ENCODE measurements at places on chromosomes 6 and 20.

DNA sequence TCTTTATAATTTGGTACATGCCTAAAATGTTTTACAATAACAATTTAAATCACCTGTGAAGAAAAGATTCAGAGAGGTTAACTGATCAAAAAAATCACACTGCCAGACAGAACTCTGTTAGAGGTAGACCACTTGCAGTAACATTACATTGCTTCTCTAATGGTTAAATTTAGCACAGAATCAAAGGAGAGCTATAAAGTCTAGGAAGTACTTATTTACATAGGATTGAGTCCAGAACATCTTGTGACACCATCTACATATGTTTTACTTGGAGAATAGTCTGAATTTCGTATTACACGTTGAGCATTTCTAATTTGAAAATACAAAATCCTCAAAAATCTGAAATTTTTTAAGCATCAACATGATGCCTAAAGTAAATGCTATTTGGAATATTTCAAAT is 17.2 kb upstream of the TBC1D20 start:
- DNase-seq, result no peak

- DNase-seq, result no peak
Observed at GRCh38 chr6:132167929-132168892, 217.0 kb upstream of the CCN2 start.

DNA sequence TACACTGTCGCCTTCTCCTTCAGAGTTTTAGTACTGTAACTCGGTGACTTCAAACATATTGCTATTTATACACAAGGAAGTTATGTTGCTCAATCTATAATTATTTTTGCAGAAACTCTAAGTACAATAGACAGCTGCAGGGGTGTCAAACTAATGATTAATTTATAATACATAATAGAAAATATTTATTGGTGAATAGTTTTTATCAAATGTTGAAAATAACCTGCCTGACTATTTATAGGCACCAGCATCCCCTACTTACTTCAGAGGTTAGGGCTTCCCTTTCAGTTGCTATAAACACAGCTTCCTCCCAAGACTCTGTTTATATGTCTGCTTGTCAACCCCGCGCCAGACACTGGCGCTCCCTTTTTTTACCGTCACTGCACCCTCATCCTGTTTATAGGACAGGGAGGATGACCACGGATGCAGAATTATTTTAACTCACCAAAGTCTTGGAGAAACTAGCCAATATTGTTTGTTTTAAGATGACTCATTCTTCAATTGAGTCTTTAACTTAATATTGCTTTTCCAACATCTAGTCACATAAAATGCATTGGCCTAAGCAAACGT is 225.0 kb downstream of the ALDH8A1 start:
- DNase-seq, result no peak

DNA sequence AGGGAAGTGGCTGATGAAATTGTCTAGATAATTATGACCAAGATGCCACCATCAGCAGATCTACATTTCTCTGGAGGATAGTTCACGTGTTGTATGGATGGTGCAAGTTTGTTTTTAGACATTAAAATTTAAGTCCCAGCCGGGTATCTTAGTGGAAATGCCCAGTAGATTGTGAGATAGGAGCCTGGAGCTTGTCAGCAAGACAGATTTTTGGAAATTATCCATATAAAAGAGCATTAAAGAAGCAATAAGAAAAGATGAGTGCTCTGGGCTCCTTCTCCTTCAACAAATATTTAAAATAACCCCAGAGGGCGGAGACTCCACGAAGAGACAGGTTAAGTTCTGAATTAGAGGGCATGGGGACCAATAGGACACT is 47.6 kb upstream of the SMLR1 start:
- DNase-seq, result no peak

- no peak for DNase-seq
Observed at GRCh38 chr6:56853541-56853940, 101.4 kb upstream of the BEND6 start.

- no peak for DNase-seq
Observed at GRCh38 chr6:7157752-7158616, 50.2 kb downstream of the RREB1 start.

DNA sequence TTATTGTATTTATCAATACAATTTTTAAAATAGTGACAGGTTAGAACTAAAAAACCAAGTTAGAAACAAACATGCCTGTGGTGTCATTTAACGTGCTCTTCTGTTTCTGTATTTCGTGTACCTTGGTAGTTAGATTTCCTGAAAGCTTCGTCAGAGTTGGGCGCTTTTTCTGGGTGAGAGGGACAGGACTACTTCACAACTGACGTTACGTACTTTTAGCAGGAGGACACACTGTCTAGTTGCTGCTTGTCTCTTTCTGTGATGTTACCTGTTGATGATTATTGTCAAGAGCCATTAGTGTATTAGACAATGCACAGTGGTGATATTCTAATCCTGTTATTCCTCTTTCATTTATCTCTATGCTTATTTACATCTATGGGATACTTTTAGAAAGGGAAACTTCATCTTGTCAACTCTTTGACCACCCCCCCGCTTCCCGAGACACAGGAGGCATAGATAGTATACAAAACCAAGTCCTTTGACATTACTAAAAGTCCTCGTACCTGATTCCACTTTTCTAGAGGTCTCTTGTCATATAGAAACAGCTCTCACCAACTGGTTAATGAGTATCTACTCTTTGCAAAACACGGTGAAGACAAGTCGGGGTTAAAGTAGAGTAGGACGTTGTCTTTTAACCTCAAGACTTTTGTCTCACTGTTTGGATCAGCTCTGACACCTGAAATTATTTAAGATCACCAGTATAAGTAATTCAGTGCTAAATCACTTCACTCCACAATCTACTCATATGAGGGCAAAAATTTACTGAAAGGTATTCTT is 96.3 kb downstream of the LYRM2 start:
- no peak for DNase-seq

DNA sequence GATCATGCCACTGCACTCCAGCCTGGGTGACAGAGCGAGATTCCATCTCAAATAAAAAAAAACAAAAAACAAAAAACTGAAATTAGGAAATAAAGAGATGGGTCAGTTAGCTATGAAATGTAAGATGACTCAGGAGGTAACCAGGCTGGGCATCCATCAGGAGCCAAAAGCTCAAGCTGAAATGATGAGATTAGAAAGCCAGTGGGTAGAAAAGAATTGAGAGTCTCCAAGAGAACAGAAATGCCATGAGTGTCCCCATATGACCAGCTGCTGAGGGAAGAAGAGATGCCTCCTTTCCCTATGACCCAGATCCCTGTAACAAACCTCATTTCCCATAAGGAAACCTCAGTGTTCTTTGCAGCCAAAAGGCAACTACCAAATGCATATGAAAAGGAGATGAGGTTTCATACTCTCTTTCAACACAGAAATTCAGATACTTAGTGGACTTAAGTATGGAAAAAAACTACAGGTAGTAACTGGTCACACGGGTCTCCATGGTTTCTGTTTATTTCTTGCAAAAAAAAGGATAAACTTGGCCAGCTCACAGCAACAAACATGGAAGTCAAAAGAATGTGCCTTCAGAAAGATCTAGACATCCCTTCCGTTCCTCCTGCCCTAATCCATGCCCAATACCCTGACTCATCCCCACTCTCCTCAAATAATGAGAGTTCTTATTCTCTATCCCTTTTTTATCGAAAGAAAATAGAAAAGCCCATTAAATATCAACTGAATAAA is 8.1 kb downstream of the ARHGAP18 start:
- DNase-seq, result no peak

DNA sequence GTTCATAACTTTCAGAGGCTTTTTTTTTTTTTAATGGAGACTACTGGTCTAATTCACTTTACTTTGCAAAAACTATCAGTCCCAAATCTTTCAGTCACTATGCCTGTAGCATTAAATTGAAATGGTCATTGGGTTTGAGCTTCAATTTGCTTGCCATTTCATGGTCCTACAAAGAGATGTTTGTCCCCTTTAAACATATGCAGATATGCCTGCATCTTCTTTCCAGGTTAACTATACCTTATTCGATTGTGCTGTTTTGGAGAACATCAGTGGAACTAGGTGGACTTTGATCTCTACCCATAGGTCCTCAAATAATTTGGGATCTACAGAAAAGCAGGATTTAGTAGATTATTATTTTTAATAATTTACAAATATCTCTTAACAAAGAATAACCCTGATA is 4.6 kb downstream of the POU3F2 start:
- DNase-seq, result no peak

DNA sequence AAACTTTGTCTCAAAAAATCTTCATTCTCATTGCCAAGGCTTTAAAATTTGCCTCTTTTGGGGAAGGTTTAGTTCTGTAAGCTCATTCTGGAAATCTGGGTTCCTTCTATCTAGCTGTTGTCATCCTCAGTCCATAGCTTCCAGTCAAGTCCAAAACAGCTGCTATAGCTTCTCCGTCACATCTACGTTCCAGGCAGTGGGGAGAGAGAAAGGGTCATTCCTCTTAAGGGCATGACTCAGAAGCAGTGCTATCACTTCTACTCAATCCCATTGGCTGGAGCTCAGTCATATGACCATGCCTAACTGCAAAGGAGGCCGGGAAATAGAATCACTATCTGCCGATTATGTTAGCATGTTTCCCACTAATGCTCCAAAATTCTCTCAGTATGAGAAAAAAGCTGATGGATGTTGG is 141.4 kb upstream of the PTPN1 start:
- DNase-seq, result no peak

DNA sequence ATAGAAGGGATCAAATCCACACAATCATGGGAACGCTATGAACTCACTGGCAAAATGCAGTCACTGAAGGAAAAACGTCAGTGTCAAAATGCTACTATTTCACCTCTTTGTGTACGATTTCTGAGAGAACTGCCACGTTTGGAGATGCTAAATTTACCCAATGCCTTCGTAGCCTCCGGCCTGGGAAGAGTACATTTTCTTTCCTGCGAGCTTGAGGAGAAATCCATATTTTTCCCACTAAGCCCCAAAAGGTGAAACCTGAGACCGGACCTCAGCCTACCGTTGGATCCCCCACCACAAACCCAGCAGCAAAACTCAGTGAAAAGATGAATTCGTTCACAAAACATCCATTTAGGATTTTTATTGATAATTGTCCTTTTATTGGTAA is 131.7 kb downstream of the GPX5 start:
- no peak for DNase-seq

DNA sequence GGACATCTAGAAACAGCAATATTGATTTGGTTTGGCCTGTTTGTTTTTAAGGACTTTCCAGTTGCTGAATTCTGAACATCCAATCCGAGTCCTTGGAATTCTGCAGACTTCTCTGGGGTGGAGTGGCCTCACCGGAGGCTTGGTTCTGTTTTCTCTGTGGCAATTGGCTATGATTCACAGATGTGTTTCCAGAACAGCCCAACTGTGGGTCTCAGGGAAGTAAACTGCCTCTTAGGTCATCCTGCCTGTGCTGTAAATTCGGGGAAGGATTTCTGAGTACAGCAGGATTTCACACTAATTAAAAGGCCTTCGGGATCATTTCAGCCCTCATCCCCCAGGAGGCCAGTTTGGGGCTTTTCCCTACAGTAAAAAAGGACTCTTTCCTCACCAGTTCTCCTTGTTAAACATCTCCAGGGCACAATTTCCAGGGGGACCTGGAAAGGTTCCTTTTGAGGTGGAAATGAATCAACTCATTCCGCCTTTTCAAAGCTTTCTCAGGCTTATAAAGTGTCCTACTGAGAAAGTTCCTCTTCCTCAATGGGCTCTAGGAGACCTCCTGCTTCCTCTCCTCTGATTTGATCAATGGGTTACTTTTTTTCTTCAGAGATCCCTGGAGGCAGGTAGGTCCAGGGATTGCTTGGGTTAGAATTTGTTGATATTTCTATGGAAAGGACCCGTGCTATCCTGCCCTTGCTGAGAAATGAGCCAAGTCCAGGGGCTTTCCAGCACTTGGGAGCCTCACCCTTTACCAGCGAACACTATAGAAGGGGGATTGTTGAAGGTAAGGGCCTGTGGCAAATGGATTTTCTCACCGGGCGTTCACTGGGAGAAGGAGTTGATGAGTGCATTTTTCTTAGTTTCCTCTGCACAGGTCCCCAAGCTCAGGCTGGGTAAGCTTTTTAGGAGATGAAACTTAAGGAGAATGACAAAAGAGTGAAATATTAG is 114.6 kb downstream of the CLIC5 start:
- DNase-seq, result no peak

DNA sequence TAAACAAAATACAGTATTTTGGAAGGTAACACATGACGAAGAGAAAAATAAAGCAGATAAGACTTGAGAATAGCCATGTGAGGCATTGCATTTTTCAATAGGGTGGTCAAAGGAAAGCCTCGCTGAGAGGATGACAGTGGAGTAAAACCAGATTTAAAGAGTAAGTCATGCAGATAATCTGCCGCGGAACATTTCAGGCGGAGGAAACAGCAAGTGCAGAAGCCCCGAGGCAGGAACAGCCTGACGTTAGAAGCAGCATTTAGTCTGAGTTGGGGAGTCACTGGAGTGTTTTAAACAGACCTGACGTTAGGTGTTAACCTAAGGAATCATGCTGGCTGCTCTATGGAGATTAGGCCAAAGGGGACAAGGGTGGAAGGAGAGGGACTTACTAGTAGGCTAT is 65.0 kb upstream of the VSTM2L start:
- DNase-seq, result no peak

- no peak for DNase-seq
Observed at GRCh38 chr6:151229401-151230276, 10.1 kb upstream of the AKAP12 start.

- DNase-seq, result no peak
Observed at GRCh38 chr6:96659084-96659845, 96.3 kb downstream of the FHL5 start.

GRCh38 chr6:28929887-28930620 is 6.3 kb upstream of the TRIM27 start:
- DNase-seq, result no peak

- no peak for DNase-seq
Observed at GRCh38 chr6:85494547-85495536, 45.0 kb downstream of the NT5E start.

DNA sequence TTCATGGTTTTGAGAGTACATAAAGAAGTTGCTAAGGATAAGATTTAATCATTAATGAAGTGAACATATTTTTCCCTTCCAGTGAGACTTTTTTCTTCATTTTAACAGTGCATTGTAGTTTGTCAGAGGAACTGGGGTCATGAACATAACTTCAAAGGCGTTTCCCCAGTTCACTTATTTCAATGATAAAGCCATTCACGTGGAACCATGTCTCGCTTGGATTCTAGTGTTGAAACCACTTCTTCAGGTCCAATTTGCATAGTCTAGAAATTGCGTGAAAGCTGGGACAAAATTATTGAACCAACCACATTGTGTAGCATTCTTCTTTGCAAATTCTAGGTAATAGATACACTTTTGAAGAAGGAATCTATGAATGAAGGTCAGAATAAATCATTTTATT is 197.0 kb downstream of the CLIC5 start:
- DNase-seq, result no peak

GRCh38 chr20:301886-302848 is 4.8 kb downstream of the ZCCHC3 start:
- no peak for DNase-seq
